ENCODE measurements at places on chromosomes 6 and 20.

DNA sequence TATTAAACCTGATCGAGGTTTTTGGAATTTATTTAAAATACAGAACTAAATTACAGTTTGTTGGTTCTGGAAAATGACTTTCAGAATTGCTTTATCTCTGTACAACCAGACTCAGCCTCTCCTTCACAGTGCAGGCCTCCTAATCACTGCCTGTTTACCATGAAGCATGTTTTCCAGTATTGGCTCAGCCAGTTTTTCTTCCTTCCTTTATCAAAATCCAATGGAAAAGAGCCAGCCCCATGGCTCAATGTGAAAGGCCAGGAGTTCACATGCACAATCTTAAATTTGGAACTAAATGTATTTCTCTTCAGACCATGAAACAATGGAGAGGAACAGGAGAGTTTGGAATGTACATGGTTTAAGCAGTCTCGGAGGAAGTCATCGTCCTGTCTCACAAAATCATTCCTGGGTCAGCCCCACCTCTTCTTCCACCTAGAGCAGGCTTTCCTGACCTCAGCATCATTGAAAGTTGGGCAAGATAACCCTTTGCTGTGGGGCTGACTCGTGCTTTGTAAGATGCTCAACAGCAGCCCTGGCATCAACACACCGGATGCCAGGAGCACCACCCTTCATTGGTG lies 680.9 kb upstream of the AGPAT4 start:
- no peak for DNase-seq

GRCh38 chr6:36829919-36830544 lies 9.2 kb downstream of the CPNE5 start:
- DNase-seq, result peak; percentile 69

DNA sequence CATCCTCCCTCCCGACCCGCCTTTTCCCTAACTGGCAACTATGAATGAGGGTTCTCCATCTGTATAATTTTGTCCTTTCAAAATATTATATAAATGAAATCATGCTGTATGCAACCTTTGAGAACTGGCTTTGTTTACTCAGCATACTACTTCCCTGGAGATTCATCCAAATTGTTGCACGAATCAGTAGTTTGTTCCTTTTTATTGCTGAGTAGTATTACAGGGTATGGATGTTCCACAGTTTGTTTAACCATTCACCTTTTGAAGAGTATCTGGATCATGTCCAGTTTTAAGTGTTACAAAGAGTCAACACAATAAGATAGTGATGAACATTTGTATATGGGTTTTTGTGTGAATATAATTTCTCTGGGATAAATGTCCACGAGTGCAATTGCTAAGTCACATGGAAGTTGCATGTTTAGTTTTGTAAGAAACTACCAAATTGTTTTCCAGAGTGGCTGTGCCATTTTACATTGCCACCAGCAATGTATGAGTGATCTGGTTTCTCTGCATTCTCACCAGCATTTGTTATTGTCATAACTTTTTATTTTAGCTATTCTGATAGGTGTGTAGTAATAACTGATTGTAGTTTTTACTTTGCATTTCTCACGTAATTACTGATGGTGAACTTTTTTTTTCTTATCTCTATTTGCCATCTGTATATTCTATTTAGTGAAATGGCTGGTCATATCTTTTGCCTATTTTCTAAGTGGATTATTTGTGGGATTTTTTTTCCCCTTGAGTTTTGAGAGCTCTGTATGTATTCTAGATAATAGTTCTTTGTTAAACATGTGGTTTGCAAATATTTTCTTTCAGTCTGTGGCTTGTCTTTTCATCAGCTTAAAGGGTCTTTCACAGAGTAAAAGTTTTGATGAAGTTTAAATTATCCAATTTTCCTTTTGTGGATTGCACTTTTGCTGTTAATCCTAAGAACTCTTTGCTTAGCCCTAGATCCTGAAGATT lies 14.4 kb upstream of the RNF24 start:
- DNase-seq, result no peak

DNA sequence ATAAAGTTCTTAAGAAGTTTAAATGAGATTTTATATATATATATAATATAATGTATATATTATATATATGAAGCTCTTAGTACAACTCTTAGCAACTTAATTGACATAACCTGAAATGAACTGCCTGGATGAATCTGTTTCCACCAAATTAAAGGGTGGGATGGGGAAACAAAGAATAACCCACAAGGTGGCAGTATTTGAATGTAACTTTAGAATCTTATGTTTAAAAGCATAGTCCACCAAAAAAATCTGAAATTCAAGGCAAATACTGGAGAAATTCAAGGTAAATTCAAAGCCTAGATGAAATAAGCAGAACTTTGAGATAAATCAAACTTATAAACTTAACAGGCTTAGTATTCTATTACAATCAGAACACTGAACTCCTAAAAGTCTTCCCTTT lies 4.4 kb upstream of the IBTK start:
- no peak for DNase-seq

DNA sequence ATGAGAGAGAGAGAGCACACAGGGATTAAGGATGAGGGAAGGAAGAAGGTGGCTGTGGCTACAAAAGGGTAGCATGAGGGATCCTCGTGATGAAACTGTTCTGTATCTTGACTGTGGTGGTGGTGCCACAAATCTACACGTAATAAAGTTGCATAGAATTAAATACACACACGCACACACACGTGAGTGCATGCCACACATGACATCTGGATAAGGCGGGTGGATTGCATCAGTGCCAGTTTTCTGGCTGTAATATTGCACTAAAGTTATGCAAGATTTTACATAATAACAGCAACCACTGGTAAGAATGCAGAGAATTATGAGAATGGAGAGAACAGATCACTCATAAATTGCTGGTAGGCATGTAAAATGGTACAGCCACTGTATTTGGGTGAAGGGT lies 16.9 kb upstream of the STK35 start:
- no peak for DNase-seq

DNA sequence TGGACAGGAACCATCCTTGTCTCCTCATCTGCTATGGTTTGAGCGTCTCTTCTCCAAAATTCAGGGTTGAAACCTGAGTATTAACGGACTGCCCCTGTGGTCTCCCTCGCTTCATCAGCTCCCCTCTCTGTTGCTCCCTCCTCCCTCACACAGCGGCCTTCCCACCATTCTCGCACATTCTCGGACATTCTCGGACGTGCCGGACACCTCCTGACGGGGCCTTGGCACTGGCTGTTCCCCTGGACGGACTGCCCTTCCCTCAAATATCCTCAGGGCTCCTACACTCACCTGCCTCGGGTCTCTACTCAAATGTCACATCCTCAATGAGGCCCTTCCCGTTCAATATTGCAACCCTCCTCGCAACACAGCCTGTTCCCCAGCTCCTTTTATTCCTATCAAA lies 115.8 kb downstream of the TBC1D7 start:
- DNase-seq, result no peak

GRCh38 chr20:49318430-49319207 lies 40.8 kb upstream of the ZNFX1 start:
- no peak for DNase-seq

GRCh38 chr20:51195419-51195901 lies 172.6 kb upstream of the KCNG1 start:
- no peak for DNase-seq

DNA sequence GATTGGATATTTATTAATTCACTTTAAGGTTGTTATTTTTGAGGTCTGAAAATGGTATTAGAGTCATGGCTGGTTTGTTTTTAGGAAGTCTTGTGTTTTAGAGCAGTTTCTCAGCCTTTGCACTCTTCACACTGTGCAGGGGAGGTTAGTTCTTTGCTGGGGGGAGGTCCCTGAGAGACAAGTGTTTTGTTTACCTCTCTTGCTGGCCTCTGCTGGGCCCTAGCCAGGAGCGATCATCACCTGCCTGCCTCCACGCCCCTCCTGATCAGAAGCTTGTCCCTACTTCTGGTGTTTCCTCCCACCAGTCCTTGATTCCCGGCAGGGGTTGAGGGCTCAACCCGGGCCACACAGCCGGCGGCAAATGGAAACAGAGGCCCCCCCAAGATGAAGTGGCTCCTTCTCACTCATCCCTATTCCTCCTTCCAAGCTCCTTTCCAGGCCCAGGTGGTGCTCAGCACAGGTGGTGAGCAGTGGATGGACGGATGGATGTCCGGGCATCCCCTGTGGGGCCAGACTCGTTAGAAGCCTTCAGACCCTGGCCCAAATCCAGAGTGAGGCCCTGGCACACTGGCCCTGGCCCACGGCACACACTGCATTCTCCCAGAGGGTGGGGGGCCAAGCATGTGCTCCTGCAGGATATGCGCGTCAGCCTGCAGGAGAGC lies 51.3 kb downstream of the GRM4 start:
- peak; percentile 87 for DNase-seq

- no peak for DNase-seq
Observed at GRCh38 chr6:158647501-158647900, 2.4 kb upstream of the SYTL3 start.

GRCh38 chr20:43899274-43900120 lies 15.2 kb upstream of the TOX2 start:
- DNase-seq, result no peak

DNA sequence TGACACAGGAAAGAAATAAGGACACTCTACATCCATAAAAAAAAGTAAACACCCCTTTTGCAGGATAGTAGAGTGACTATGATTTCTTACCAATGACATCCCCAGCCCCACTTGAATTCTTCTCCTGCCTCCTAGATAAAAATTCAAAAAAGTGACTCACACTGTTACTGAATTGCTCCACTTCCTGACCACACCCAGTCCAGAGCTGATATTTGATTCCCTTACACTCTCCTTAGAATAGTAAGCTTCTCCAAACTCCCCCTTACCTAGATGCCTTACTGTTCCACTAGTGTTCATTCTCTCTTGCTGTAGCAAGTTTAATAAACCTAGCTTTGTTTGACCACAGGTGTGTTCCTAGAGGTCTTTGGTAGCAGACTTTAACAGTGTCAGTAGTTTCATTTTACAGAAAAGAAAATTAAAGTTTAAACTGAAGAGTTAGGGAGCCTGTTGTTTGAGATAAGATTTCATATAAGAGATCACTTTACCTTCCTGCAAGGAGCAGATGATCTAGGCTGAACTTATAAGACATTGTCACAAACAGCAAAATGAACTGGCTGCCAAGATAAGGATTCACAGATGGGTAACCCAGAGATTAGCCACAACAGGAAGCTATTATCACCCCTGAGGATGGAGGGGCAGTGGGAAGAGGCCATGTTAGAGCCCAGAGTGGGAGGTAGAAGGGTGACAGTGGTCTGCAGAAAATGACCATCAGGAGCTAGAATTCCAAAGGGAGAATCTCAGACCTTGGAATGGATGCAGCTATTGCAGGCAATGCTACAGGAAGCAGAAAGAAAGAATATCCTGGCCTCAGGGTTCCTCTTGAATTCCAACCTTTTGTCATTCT lies 28.4 kb upstream of the BTN3A2 start:
- no peak for DNase-seq

DNA sequence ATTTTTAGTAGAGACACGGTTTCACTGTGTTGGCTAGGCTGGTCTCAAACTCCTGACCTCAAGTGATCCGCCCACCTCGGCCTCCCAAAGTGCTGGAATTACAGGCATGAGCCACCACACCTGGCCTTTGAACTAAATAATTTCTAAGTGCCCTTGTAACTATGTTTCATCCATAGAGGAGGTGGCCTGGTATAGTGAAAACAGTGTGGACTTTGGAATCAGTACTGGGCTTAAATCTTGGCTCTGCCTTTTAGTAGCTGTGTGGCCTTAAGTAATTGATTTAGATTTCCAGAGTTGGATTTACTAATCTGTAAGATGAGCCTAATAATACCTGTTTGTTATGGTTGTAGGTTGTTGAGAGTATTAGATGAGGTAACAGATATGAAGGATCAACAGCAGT lies 14.2 kb upstream of the TGM3 start:
- DNase-seq, result no peak

DNA sequence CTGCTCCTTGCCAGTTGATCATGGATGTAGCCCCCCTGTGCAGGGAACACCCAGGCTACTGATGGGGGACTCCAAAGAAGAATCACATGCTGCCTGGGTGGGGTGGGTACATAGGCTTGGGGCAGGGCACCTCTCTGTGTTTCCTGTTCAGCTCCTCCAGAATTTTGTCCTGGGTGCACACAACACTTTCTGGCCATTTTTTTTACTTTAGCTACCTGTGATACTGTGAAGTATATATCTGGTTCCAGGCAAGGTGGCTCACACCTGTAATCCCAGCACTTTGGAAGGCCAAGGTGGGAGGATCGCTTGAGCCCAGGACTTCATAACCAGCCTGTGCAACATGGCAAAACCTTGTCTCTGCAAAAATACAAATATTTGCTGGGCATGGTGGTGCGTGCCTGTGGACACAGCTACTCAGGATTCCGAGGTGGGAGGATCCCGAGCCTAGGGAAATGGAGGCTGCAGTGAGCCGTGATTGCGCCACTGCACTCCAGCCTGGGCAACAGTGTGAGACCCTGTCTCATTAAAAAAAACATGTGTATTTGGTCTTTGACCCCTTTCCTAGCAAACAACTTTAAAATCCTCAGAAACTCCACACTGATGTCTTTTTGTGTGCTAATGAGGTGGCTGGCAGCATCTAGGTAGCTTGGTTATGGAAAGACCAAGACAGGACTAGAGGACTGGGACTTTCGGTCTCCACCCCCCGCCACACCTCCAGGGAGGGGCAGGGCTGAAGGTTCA lies 14.1 kb downstream of the SLC4A11 start:
- DNase-seq, result no peak

- DNase-seq, result peak; percentile 25
Observed at GRCh38 chr20:52193133-52193532, 1.6 kb upstream of the ZFP64 start.

GRCh38 chr20:36441027-36441414 lies 100.3 kb upstream of the MYL9 start:
- DNase-seq, result no peak

GRCh38 chr20:51563486-51564332 lies 21.2 kb upstream of the NFATC2 start:
- DNase-seq, result no peak
